ENCODE measurements at places on chromosomes 11 and 22.

DNA sequence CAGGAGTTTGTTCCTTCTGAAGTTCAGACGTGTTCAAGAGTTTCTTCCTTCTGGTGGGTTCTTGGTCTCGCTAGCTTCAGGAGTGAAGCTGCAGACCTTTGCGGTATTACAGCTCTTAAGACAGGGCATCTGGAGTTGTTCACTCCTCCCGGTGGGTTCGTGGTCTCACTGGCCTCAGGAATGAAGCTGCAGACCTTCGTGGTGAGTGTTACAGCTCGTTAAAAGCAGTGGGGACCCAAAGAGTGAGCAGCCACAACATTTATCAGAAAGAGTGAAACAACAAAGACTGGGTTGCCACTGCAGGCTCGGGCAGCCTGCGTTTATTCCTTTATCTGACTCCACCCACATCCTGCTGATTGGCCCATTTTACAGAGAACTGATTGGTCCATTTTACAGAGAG lies 373.1 kb downstream of the ETS1 start:
- DNase-seq = no peak

- no peak for DNase-seq
Observed at GRCh38 chr22:42945736-42946135, 69.2 kb downstream of the PACSIN2 start.

DNA sequence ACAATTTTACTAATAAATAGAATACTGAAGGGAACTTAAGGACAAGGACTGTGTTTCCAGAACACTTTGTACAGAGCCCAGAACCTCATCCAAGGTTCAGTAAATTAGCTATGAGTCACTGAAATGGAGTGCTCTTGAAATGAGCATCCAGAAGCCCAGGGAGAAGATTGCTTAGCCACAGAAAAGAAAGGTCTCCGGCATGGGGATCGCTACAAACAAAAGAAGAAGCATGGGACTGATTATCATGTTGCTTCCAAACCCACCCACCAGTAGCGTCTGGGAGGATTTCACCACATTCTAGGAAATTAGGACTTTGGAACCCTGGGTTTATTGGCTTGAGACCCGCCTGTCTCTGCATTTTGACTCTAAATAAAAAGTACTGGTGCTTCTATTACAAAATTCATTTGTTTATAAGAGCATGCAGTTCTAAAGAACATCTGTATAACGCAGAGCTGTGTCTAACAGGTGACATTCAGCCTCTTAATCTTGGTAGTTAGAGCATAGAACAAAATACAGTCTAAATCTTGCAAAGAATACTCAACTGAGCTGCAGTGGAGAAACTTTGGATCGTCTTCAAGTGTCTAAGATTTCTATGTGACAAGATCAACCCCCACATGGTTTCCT lies 35.9 kb upstream of the SESN3 start:
- no peak for DNase-seq

GRCh38 chr22:42624551-42625106 lies 9.9 kb upstream of the POLDIP3 start:
- no peak for DNase-seq

- DNase-seq = no peak
Observed at GRCh38 chr11:35927104-35927503, 16.8 kb upstream of the LDLRAD3 start.

DNA sequence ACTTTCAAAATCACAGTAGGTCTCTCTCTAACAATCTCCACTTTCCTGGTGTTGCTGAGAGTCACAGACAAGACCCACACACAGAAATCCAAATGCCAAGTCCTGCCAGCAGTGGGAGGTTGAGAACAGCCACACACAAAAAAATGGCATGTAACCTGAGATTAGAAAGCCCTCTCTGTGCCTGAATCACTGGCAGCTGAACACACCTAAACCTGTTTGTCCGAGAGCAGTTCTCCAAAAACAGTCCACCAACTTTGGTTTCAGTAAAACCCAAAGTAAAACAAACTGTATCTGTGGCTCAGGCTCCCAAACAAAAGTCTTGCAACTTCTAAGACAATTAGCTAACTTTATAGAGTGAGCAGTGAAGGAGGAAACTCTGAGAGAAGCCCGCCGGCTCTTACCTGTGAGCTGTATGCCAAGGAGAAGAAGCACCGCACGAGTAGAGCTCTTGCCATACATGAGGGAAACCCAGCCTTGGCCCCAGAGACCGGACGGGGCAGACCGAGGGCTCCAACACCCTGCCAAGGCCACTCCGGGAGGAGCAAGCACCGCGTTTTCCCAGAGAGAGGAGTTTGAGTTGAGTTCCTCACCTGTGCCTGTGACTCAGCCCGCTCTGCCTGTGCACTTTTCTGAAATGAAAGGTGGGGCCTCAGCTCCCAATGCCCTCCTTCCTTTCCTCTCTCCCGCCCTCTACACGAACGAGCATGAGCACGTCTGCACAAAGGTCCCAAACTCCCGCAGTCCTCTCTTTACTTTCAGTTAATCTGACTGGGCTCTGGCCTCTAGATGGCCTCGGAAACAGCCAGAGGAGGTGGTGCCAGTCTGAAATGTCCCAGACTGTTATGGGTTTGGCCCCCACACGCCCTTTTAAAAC lies at the start of gene MPZL2:
TSS of gene MPZL2 (minus strand) at position 603 of the 874 bp plus-strand sequence. CDS start at position 459, 144 bp downstream.
- no peak for DNase-seq

DNA sequence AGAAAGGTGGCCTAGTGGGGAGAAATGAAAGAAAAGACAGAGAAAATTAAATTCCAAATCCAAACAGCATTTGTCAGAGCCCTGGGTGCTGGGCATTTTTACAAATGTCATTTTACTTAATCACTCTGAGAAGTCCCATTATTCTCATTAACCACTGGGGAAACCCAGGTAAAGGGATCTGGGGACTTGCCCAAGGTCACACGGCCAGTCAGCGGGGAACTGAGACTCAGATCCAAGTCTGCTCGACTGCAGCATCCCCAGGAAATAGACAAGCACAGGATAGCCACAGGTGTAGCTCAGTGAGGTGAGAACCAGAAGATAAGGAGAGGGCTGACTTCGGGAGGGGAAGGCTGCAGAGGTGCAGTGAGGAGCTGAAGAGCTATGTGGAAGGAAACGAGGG lies 7.9 kb downstream of the NRXN2 start:
- no peak for DNase-seq

DNA sequence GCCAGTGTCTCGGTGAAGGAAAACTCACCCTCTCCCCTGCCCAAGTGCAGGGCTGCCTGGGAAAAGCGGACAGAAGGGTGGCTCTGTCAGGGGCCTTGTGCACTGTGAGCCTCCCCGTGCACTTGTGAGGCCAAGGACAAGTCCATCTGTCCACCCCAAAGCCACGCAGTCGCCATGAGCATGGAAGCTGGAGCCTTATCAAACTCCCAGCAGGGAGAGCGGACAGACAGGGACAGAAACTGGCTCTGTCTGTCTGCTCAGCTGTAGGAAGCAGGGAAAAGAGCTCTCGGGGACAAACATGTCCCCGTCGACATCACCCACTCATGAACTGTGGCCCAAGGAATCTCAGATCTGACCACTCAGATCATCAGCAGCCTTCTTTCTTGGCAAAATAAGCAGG lies 1385.4 kb downstream of the TBC1D22A start:
- no peak for DNase-seq

GRCh38 chr11:70901951-70902521 lies 350.3 kb downstream of the SHANK2 start:
- no peak for DNase-seq

- DNase-seq = no peak
Observed at GRCh38 chr11:65126624-65127274, 4.6 kb downstream of the MRPL49 start.

- DNase-seq = no peak
Observed at GRCh38 chr11:70437111-70437784, 38.9 kb downstream of the CTTN start.

- DNase-seq = peak; percentile 62
Observed at GRCh38 chr11:587978-588380, 11.7 kb downstream of the PHRF1 start.

DNA sequence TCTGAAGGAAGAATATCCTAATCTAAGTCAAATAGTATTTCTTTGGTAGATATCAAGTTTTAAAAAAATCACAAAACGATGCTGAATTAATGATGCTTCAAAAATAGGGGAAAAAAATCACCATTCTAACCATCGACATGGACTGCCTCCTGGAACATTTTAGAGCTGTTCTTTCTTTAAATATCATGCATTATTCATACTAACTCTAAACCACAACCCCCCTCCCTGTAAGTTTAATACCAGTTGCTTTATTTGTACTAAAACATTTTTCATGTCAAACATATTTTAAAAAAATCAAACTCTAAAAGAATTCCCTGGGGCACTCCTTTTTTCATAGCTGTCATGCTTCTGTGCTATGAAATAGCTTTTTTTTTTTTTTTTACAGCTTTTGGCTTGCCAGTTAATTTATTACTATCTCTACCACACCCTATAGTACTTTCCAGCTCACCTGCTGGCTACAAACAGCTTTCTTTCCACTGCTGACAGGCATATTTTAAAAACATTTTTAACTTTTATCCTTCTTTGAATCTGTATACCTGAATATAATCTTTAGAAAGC lies 256.9 kb downstream of the SOX6 start:
- DNase-seq = no peak

GRCh38 chr22:49487950-49488349 lies 339.7 kb downstream of the BRD1 start:
- no peak for DNase-seq

GRCh38 chr11:11622340-11622706 lies 518 bp upstream of the GALNT18 start:
- no peak for DNase-seq

DNA sequence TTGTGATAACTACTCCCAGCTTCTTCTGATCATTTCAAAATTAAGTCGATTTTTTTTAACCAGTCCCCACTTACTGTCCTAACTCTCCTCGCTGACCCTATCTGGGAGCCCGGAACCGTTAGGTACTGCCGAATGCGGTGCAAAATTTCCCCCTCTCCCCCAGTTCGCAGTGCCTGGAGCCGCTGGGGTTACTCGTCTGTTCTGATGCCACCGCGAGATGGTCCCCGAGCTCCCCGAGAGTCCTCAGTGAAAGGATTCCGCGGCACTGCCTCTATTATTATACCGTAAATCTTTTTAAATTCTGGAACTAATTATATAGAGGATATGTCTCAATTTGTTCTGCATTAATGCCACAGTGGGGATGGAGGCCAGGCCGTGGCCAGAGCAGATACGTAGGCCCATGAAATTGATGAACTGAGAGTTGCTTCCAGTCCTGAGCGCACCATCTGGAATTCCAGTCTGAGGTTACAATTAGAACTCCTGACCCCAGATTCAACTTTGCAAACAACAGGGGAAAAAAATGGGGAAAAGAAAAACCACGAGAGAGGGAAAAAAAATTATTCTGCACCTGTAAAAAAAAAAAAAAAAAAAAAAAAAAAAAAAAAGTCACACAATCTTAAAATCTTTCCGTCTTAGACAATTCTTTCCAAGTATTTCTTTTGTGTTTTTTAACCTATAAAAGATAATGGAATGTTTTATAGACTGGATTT lies 4.3 kb upstream of the WT1 start:
- DNase-seq = no peak

- DNase-seq = no peak
Observed at GRCh38 chr11:57920971-57921370, 102.7 kb upstream of the OR9Q1 start.

- no peak for DNase-seq
Observed at GRCh38 chr22:45468872-45469271, 33.8 kb upstream of the FBLN1 start.

DNA sequence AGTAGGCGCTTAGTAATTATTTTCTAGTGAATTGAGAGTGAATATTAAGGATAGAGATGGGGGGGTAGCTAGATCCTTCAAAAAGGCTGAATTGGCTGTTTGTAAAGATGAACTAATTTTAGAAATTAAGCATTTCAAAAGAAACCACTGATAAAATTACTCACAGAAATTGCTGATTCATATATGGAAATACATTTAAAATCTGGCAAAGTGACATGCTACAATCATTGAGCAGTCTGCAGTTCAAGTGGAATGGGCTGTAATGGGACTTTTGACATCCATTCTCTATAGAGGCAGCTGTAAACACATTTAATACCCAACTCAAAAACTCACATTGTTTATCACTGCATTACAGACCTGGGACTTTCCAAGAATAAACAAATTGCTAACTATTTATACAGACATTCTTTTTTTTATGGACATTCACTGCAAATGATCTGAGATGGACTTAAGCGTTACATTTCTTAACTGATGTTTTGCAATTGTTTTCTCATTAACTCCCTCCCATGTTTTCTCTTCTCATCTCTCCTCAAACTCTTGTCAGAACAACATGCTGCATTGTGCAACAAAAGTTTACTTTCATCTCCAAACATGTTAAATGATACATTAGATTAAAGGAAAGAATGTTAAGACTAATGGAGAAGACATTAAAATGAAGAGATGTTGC lies 42.1 kb upstream of the MMP7 start:
- DNase-seq = no peak

DNA sequence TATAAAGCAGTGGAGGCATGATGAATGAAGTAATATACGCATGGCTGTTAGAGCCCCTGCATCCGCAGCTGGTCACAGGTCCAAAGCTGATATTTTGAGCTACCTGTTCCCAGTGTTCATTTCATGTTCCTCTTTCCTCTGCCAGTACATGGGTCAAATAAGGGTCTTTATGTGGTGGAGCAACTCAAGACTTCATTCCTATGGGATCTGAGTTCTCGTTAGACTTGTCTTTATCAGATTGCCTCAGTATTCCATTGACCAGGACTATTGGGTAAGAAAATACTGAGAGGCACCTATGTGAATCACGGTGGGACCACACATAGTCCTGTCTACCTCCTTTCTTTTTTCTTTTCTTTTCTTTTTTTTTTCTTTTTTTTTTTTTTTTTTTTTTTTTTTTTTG lies 25.2 kb downstream of the NCF4 start:
- DNase-seq = no peak

GRCh38 chr11:86141727-86142126 lies 72.8 kb upstream of the PICALM start:
- no peak for DNase-seq

DNA sequence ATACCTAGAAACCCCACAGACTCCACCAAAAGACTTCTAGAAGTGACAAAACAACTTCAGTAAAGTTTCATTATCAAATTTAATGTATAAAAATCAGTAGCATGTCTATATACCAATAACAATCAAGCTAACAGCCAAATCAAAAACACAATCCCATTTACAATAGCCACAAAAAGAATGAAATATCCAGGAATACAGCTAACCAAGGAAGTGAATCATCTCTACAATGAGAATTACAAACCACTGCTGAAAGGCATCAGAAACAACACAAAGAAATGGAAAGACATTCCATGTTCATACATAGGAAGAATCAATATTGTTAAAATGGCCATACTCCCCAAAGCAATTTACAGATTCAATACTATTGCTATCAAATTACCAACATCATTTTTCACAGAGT lies 46.0 kb downstream of the PRCP start:
- no peak for DNase-seq

DNA sequence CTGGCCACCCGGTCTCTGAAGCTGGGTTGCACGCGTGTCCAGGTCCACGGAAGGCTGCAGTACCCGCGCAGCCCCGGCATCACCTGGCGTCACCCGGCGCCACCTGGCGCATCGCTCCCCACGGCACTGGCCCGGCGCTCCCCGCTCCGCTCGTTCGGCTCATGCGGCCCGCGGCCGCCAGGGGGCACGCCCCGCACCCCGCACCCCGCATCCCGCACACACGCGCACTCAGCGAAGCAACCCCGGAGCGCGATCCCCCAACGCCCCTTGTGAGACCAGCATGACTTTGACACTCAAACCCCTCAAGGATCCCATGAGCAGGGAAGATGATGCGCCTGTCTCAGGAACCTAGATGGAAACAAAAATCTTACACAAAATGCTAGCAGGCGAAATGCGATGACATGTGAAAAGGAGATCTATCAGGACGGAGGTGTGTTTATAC lies 11.9 kb downstream of the B3GNT6 start:
- DNase-seq = peak; percentile 43

- no peak for DNase-seq
Observed at GRCh38 chr22:32341122-32341740, 16.4 kb upstream of the RFPL3 start.

Measured in activated CD4-positive, alpha-beta T cell treated with anti-CD3 and anti-CD28 coated beads for 1 hour (primary cell).